ENCODE measurements at places on chromosomes 2 and 18.

GRCh38 chr18:12842459-12843380 is 41.3 kb downstream of the PTPN2 start:
- no peak for DNase-seq

- no peak for DNase-seq
Observed at GRCh38 chr2:102451968-102452367, 21.1 kb upstream of the SLC9A4 start.

DNA sequence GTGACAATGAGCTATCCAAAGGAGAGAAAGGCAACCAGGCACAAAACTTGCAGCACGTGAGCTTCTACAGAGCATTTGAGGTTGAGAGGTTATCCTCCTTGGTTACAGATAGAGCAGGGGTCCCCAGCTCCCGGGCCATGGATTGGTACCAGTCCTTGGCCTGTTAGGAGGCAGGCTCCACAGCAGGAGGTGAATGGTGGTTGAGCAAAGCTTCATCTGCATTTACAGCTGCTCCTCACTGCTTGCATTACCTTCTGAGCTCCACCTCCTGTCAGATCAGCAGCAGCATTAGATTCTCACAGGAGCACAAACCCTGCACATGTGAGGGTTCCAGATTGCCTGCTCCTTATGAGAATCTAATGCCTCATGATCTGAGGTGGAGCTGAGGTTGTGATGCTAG is 57.8 kb upstream of the ST8SIA3 start:
- DNase-seq = no peak

GRCh38 chr18:11791131-11791530 is 60.1 kb upstream of the CHMP1B start:
- no peak for DNase-seq

DNA sequence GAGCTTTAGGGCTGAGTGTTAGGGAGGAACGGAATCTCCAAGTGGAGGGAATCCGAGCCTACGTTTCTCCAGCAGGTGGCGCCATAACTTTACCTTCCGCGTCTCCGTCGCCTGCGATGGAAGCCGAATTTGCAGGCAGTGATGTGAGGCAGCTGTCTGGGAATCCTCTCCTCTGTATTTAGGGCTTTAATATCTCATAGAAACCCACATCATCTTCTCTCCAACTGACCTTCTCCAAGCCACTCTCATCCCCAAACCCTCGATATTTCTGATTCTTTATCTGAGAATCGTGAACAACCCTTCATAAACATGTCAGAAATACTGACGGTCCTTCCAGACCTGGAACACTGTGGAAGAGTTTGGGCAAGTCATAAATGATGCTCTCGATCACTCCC is 27.5 kb downstream of the SIX2 start:
- DNase-seq = peak; percentile 62

- DNase-seq = no peak
Observed at GRCh38 chr2:29821591-29821990, 99.8 kb downstream of the ALK start.

GRCh38 chr2:59567151-59567550 is 986.3 kb downstream of the BCL11A start:
- DNase-seq = no peak

GRCh38 chr2:60508339-60508917 is 45.0 kb downstream of the BCL11A start:
- DNase-seq = no peak

- DNase-seq = no peak
Observed at GRCh38 chr18:35717182-35717581, 135.6 kb downstream of the GALNT1 start.

GRCh38 chr2:129791712-129792111 is 187.8 kb upstream of the RAB6C start:
- no peak for DNase-seq

DNA sequence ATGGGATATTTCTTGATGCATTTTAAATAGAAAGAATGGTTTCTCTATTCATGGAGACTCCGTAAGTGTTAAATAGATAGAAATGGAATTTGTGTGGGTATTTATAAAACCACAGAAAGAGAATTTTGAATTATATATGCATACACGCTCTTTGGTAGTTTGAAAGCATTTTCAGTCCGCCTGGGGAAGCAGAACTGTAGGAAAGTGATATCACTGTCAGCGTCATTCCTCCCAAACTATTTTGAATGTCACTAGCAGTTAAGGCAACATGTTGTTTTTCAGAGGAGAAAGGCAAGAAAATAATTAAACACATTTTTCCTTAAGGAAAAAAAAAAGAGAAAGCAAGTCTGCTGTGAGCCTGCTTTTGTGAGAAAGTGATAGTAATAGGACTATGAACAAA is 8.7 kb upstream of the ERMN start:
- no peak for DNase-seq

- no peak for DNase-seq
Observed at GRCh38 chr2:119232666-119232993, 9.0 kb downstream of the STEAP3 start.

DNA sequence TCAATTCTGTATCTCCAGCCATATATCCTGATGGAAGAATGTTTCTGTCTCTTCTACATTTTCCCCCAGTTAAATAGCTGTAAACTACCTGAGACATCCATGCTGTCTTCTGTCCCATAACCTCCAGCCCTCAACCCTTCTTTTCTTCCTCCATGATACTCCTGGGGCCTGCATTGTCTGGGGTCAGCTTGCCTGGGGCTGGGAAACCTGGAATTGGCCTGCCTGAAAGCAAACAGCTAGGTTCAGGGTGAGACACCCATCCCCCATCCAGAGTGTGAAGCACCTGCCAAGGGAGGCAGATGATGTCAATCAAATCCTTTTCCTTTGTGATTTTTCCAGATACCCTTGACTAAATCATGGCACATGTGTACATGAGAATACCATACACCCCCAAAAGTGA is 313.7 kb upstream of the MGAT5 start:
- no peak for DNase-seq

DNA sequence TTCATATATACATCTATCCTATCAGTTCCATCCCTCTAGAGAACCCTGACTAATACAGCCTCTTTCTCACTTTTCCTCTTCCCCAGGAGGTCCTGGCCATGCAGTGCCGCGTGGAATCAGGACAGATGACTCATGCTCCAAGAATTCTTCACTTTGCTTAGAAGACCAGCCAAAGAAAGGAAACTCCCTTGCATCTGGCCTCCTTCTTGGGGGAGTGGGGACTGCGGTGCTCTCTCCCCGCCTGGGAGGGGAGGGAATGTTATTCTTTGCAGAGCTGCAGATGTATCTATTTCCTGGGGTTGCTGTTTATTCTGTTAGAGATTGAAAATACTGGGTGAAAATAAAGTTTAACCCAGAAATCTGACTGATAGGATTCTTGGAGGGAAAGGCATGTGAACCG is 111.5 kb upstream of the SH3BP4 start:
- no peak for DNase-seq

DNA sequence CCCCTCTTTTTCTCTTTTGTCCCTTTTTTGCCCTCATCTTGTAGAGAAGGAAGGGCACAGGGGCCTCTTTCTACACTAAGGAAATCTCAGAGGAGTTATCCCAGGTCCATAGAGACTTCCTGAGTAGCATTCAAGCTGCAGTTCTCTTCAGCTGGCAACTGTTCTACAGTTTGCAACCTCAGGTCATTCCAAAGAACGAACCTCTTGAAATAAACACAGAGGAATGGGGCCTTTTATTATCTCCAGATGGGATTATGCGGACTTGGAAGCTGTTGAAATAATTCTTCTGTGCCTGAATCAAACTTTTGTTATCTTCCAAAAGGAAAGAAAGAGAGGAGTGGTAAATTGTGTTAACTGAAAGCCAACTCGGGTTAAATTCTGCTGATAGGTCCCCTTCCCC is 31.0 kb upstream of the NFE2L2 start:
- DNase-seq = no peak

DNA sequence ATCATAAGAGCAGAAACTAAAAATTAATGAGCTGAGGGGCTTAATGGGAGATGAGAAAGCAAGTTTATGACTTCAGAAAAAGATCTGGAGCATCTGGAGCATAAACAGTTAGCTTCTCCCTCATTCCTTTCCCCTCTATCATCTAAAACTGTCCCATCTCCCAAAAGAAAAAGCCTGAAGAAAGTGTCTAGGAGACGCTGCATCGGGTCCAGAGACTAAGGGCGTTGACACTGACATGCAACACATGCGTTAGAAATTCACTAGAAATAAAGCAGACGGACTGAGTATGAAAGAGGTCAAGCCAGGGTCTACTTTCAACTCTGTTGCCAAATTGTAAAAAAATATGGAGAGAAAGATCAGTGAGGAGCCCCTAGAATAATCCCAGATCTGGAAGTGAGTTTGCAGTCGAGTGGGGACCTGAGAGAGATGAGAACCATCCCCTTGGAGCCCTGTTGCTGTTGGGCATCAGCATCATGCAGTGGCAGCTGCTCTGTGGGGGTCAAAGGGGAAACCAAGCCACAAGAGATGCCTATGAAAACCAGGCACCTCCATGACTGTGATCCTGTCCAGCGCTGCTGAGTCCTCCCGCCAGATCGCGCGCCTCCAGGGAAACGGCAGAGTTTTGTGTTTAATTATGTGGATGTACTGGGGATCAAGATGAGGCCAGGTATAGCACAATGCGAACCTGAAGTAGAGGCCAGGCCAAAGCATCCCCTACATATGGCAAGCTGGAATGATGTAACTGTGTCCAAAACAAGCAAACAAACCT is 13.9 kb downstream of the ANTXR1 start:
- DNase-seq = no peak

All from hematopoietic multipotent progenitor cell treated with erythropoietin and hydrocortisone succinate and interleukin-3 and kit ligand, for 17 days (in vitro differentiated cells).